ENCODE measurements at places on chromosomes 7 and 10. TPM values are rescaled to one million over a fixed set of nuclear protein-coding genes. Genes with fewer than 3 reads are reported as not detected.

DNA sequence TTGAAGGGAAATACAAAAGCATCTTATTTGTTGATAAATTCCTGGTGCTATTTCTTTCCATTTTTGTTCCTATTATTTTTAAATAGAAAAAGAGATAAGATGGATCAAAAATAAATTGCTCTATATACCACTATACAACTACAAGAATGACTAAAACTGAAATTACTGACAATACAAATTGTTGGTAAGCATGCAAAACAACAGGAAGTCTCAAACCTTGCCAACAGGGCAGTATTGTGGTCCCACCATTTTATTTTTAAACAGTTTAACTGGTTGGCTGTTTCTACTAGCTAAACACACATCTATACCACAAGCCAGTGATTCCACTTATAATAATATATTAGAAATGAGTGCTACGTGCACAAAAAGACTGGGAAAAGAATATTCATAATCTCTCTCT is 213.0 kb downstream of the JAZF1 start:
- no peak overlapping the region for H3K4me3 ChIP-seq
- no peak overlapping the region for H3K27ac ChIP-seq
- H3K27me3 ChIP-seq: peaks cover 18% of the 10 kb centered on the region
- no peak for DNase-seq
- peaks cover 25% of the 10 kb centered on the region for H3K4me1 ChIP-seq

DNA sequence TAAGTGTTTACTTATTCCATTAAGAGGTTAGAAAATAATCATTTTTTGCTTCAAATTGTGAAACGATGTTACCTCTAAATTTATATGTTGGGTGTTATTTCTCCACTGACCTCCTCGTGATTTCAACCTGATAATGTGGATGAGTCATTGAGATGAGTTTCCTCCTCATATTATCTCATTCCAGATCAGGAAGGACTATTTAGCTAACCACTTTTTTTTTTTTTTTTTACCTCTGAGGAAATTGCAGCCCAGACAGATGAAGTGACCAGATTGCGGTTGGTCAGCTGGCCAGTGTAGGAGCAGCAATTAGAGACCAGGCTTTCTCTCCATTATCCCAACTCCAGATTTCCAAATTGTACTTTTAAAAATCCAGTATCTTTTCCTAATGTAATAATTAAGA is 248.7 kb downstream of the FZD1 start:
- H3K27me3 ChIP-seq: no peaks in the 10 kb centered on the region
- H3K4me1 ChIP-seq: no peaks in the 10 kb centered on the region
- DNase-seq: no peak
- H3K36me3 ChIP-seq: no peaks in the 10 kb centered on the region

- DNase-seq: peak; percentile 79
- no peaks in the 10 kb centered on the region for H3K36me3 ChIP-seq
- H3K27ac ChIP-seq: peak overlapping the region; percentile 63
- H3K4me1 ChIP-seq: peaks cover 26% of the 10 kb centered on the region
- H3K4me3 ChIP-seq: peak overlapping the region; percentile 89
- peaks cover 7% of the 10 kb centered on the region for H3K27me3 ChIP-seq
These were observed 1.6 kb upstream of the ARHGAP12 start for GRCh38 chr10:31930023-31930751.

GRCh38 chr10:31749981-31750840 is 178.4 kb downstream of the ARHGAP12 start:
- H3K4me3 ChIP-seq: no peak overlapping the region
- H3K27ac ChIP-seq: no peak overlapping the region
- no peaks in the 10 kb centered on the region for H3K36me3 ChIP-seq
- H3K4me1 ChIP-seq: peaks cover 29% of the 10 kb centered on the region
- no peaks in the 10 kb centered on the region for H3K27me3 ChIP-seq
- DNase-seq: no peak

- H3K4me3 ChIP-seq: no peak overlapping the region
- no peaks in the 10 kb centered on the region for H3K36me3 ChIP-seq
- H3K27me3 ChIP-seq: peaks cover 9% of the 10 kb centered on the region
- H3K4me1 ChIP-seq: no peaks in the 10 kb centered on the region
These were observed 55.3 kb upstream of the INPP5A start for GRCh38 chr10:132482090-132482800.

DNA sequence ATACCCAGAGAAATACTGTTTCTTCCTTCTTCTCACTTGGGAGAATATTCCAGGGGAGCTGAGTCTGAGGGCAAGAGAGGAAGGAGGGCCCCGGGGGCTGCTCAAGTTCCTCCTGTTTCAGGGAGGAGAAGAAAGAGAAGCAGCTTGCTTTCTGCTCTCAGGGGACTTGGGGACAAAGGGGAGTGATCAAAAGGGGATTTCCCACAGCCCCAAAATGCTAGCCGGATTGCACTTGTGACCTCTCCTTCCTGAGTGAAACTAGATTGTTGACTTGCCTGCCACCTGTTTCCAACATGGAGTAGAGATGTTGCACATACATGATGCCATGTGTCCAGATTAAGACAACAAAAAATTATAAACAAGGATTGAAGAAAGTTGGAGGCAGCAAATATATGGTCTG is 28.7 kb upstream of the PDCD4 start:
- H3K4me1 ChIP-seq: peaks cover 49% of the 10 kb centered on the region
- H3K4me3 ChIP-seq: peak overlapping the region; percentile 30
- peak overlapping the region; percentile 82 for H3K27ac ChIP-seq
- H3K27me3 ChIP-seq: no peaks in the 10 kb centered on the region

GRCh38 chr10:61410353-61411070 is 42.7 kb downstream of the TMEM26 start:
- no peak overlapping the region for H3K4me3 ChIP-seq
- no peaks in the 10 kb centered on the region for H3K36me3 ChIP-seq
- no peak overlapping the region for H3K27ac ChIP-seq
- H3K27me3 ChIP-seq: no peaks in the 10 kb centered on the region

GRCh38 chr7:28768577-28769147 is 189.5 kb downstream of the TRIL start:
- no peak overlapping the region for H3K27ac ChIP-seq
- no peaks in the 10 kb centered on the region for H3K27me3 ChIP-seq
- no peaks in the 10 kb centered on the region for H3K36me3 ChIP-seq
- no peaks in the 10 kb centered on the region for H3K4me1 ChIP-seq

GRCh38 chr7:96416116-96416515 is 94.2 kb upstream of the SLC25A13 start:
- H3K36me3 ChIP-seq: no peaks in the 10 kb centered on the region
- no peak overlapping the region for H3K4me3 ChIP-seq
- no peak for DNase-seq
- no peak overlapping the region for H3K27ac ChIP-seq

DNA sequence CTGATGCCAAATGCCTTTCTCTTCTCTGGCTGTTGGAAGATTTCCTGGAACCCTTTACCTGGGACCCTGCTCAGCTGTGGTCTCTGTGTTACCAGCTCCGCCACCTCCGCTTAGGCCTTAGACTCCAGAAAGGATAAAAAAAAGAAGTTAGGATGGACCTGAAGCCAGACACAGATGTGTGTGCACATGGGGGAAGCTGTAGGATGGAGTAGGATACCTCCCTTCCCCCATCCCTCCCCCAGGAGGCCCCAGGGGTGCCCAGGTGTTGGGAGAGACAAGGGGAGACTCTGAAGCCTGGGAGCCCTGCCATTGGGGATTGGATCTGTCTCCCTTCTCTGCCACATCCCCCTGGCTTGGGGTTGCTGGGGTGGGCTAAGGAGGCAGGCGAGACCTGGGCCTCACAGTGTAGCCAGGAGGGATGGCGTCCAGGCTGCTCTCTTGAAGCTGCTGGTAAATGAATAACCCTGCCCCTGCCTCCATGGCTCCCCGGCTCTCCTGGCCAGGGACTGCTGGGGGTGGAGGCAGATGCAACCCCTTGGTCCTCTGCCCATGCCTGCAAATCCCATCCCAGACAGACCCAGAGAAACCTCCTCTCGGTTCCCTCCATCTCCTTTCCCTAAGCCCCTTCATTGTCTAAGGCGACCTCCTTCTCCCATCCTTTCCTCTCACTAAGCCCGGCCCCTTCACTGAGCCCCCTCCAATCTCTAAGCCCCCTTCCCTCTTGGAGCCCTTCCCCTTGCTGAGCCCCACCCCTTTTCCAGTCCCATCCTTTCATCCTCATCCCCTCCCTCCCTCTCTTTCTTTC is 8.0 kb downstream of the CLDN3 start:
- peaks cover 2% of the 10 kb centered on the region for H3K27me3 ChIP-seq
- H3K27ac ChIP-seq: no peak overlapping the region
- no peaks in the 10 kb centered on the region for H3K36me3 ChIP-seq
- no peaks in the 10 kb centered on the region for H3K4me1 ChIP-seq

DNA sequence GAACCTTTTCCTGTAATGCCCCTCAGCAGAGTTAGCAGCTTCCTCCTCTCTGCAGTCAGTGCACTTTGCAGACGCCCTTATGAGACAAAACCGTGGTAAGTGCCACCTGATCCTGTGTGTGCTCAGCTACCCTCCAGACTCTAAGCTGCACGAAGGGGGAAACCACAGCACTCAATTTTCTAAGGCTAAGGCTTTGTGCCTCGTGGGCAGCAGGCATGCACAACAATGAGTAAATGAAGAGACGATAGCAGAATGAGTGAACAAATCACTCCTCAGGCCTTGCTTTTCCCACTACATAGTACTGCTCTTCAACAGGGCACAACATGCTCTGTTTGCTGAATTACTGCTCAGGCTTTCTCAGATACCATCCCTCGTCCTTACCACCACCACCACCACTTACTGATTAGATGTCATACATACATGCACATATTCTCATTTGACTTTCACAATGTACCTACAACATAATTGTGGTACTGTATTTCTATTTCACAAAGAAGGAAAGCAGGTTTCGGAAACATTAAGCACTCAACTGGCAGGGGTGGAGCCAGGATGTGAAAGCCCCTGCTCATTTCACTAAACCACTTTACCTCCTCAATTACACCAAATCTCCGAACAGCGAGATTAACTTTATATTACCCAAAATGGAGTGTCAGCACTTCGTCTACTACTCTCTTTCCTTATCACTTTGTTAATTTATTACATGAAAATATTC is 85.4 kb downstream of the ICA1 start:
- no peaks in the 10 kb centered on the region for H3K36me3 ChIP-seq
- H3K4me1 ChIP-seq: peaks cover 40% of the 10 kb centered on the region
- H3K4me3 ChIP-seq: peak overlapping the region; percentile 78
- no peaks in the 10 kb centered on the region for H3K27me3 ChIP-seq
- peak; percentile 89 for DNase-seq

DNA sequence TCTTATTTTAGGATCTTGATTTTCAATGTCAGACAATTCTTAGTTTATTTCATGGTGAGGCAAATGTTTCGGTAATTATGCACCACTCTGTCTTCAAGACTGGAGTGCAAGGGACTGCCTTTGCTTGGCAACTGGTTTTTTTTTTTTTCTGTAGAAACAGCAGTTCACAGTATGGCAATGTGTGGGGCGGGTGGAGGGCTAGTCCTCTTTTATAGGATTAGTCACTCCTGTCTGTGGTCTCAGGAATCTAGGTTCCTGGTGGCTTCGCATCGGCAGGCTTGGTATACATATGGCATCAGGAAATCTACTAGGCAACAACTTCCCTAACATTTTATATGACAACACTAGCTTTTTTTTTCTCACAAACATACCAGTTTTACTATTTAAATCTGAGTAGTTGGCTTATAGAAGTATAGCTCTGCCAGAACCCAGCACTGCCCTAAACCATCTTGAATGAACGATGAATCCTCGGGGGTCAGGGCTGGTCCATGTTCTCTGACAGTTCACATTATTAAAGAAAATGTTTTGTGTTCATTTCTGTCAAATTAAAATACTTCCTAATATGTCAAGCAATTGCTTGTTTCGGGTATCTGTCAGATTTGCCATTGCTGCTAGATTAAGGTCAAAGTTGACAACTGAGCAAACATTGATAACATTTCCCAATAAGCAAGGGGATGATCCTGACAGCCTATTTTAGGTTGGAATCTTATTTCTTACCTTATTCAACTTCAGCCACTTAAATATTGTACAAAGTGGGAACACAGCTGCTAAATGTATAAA is 289.7 kb upstream of the VSTM2A start:
- H3K4me3 ChIP-seq: no peak overlapping the region
- H3K27me3 ChIP-seq: no peaks in the 10 kb centered on the region
- no peak overlapping the region for H3K27ac ChIP-seq
- no peaks in the 10 kb centered on the region for H3K4me1 ChIP-seq
- DNase-seq: no peak

DNA sequence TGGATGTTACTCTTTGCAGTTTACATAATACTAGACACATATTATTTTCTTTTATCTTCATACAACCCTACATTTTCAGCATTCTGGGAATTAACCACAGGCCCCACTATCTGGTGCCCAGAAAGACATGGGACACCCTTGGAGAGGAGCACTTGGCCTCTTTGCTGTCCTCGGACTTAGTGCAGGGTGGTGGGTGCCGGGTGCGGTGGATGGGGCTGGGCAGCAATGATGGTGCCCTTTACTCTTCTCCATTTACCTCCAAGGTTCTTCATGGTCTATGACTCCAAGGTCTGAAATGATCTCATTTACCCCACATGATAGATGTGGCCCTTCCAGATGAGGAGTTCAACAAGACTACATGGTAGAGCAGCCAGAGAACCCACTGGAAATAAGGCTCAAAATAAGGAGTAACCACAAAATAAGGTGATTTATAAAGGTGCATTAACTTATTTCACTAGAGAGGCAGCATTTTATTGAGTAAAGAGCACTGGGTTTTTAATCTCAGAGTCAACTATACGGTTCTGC is 56.2 kb upstream of the IGFBP3 start:
- H3K4me3 ChIP-seq: no peak overlapping the region
- DNase-seq: peak; percentile 27
- H3K4me1 ChIP-seq: peaks cover 4% of the 10 kb centered on the region
- no peaks in the 10 kb centered on the region for H3K36me3 ChIP-seq

GRCh38 chr10:87579563-87579962 is 74.9 kb downstream of the MINPP1 start:
- no peak overlapping the region for H3K4me3 ChIP-seq
- no peak overlapping the region for H3K27ac ChIP-seq
- H3K36me3 ChIP-seq: no peaks in the 10 kb centered on the region
- H3K4me1 ChIP-seq: no peaks in the 10 kb centered on the region
- no peak for DNase-seq

GRCh38 chr7:157018997-157019608 is 8.6 kb upstream of the MNX1 start:
- H3K27ac ChIP-seq: no peak overlapping the region
- no peak for DNase-seq

DNA sequence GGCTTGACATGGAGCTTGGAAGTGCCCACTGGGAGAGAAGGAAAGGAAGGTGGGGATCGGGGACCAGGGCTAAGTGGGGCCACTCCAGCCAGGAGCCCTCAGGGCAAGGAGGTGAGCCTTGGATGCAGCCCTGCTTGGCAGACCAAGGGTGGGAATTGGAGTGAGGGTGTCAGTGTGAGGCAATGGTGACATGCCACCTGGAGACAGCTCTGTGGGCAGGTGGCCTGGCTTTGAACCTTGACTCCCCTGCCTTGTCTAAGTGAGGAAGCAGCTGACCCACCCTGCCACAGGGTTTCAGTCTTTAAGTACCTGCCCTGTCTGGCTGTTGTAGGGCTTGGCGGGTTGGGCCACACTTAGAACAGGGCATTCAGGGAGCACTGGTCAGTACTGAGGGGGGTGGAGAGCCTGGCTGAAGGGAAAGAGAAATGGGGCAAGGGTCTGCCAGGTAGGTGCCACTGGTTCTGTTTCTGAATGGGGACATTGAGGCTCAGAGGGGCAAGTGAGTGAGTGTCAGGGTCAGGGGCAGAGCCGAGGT is 4.8 kb downstream of the RAMP3 start:
- H3K27me3 ChIP-seq: peaks cover 28% of the 10 kb centered on the region
- peaks cover 9% of the 10 kb centered on the region for H3K4me1 ChIP-seq
- no peaks in the 10 kb centered on the region for H3K36me3 ChIP-seq
- no peak overlapping the region for H3K4me3 ChIP-seq

Gene ANKRD2
- not detected for total RNA-seq

Gene HOXA11
- total RNA-seq: not detected

Gene HGF
- not detected for total RNA-seq

Gene MUC3A
- not detected for total RNA-seq

Gene ZNF511
- total RNA-seq: 87.2 TPM

Gene KIF5B
- 82.2 TPM for total RNA-seq
